Activated gamma-delta T cell treated with Interleukin-2 at 50 U/mL for 16 hours (primary cell): ENCODE measurements at places on chromosomes 5 and 9.
A peak's percentile ranks its signal among the peaks of the same experiment; 100 is the strongest.

GRCh38 chr5:32960340-32961058 is 249.4 kb downstream of the NPR3 start:
- DNase-seq: no peak

DNA sequence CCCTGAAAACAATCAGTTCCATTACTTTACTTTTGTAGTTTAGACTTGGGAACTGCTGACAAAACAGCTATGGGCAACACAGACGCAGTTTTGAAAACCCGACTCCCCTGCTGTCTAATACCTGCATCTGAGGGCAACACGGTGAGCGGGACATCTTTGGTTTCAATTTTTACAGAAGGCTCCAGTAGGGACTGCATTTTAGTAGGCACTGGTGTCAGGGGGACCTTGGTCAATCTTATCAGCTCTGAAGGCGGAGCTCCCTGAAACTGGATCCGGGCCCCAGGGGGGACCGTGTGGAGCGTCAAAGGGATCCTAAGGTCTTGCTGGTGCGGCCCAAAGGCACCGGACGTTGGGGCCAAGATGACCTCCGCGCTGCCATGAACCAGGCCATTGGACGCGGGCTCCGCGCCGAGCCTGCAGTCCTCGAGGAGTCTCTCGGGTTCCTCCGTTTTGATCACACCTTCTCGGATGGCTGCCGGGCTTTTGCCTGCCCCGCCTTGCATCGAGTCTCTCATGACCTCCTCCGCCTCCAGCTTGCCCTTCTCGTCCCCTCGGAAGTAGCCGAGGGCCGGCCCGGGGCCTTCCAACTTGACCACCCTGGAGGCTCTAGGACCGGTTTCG is 1.1 kb downstream of the SOX30 start:
- no peak for DNase-seq

- no peak for DNase-seq
Measured at GRCh38 chr5:80481019-80481893, 6.6 kb upstream of the FAM151B start.

GRCh38 chr9:134215699-134216448 is 51.5 kb upstream of the RNU6ATAC start:
- no peak for DNase-seq

- DNase-seq: no peak
Measured at GRCh38 chr9:136529516-136530460, 16.1 kb downstream of the NOTCH1 start.

- no peak for DNase-seq
Measured at GRCh38 chr5:58314356-58315210, 145.3 kb downstream of the PLK2 start.

- no peak for DNase-seq
Measured at GRCh38 chr9:133518706-133519449, 5.9 kb downstream of the MYMK start.

DNA sequence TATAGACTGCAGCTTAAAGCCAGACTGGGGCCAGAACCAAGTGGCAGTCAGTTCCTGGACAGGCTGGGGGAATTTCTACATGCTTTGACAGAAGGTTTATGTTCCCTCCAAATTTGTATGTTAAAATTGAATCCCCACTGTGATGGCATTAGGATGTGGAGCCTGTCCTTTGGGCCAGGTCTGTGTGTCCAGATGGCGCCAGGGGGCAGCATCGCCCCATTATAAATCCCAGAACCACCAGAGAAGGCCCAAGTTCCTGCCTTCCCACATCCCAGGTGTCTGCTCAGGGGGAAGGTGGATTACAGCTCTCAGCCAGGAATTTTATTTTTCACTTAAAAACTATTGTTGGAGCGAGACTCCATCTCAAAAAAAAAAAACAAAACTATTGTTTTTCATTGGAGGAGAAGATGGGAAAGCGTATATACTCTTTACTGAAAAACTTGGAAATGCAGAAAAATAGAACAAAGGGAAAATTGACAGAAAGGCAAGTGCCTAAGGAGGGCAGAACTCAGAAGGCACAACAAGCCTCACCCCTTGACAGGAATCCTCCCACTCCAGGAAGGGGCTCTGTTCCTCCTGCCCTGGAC is 5.0 kb downstream of the IL3 start:
- peak; percentile 41 for DNase-seq

- no peak for DNase-seq
Measured at GRCh38 chr9:123083680-123084079, 50.2 kb downstream of the GPR21 start.

DNA sequence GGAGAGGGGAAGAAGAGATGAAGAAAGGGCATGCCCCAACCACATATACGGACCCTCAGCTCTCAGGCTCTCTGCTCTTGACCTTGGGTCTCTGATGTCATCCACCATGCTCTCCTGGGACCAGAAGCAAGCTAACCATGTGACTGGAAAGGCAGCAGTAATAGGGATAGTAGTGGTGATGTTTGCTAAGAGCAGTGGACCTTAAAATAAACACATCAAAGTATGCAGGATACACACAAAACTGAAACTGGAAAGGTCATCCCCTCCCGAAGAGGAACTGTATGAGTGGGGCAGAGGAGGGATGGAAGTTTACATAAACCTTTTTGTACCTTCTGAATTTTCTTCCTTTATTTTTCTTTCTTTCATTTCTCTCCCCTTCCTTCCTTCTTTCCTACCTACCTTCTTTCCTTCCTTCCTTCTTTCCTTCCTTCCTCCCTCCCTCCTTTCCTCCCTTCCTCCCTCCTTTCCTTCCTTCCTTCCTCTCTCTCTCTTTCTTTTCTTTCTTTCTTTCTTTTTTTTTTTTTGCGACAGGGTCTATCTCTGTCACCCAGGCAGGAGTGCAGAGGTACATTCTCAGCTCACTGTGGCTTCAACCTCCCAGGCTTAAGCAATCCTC is 8.1 kb upstream of the PTPN3 start:
- DNase-seq: no peak

DNA sequence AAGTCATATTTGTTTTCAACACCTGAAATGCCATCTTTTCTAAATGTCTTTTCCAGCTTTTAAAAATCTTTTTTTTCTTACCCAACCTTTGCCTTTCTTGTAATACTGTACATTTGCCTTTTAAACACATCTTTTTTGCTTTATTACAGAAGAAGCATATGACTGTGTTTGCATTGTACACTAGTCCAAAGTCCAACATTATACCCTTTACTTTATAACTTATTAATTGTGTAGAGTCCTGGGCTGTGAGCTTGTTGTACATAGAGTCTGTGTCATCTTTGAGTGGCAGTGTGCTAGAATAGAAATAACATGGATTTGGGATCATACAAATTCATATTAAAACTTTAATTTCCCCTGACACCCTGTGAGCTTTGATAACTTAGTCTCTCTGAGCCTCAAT is 23.7 kb downstream of the CWC27 start:
- no peak for DNase-seq

- DNase-seq: no peak
Measured at GRCh38 chr9:91085517-91086291, 276.0 kb downstream of the AUH start.

GRCh38 chr5:33068786-33069185 is 357.7 kb downstream of the NPR3 start:
- DNase-seq: no peak

- peak; percentile 23 for DNase-seq
Measured at GRCh38 chr5:44809215-44809955, 638 bp downstream of the MRPS30 start.

- DNase-seq: no peak
Measured at GRCh38 chr5:7991125-7991821, 122.3 kb downstream of the MTRR start.

DNA sequence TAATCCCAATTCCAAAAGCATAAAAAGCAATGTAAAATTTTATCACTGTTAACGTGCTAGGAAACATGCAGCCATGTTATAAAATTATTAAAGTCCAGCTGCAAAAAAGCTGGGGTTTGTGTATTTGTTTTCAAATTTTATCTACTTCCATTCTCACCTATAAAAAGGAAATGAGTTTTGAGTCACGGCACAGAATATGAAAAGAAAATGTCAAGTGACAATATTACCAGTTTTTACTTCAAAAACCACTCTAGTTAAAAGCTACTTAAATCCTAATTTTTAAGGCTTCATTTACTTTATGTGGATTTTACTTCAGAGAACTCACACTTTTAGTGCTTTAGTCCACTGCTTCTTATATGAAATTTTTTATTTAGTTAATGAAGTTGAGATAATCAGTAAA is 72.7 kb upstream of the IFNE start:
- no peak for DNase-seq

GRCh38 chr5:139138809-139139208 is 59.4 kb downstream of the SIL1 start:
- DNase-seq: no peak

GRCh38 chr9:127862075-127863011 is 7.9 kb upstream of the ENG start:
- peak; percentile 76 for DNase-seq

GRCh38 chr9:134491856-134492255 is 149.7 kb upstream of the COL5A1 start:
- no peak for DNase-seq

- DNase-seq: no peak
Measured at GRCh38 chr9:109098171-109098959, 21.4 kb downstream of the TMEM245 start.

GRCh38 chr9:89740722-89741121 is 135.9 kb downstream of the GADD45G start:
- DNase-seq: no peak

- no peak for DNase-seq
Measured at GRCh38 chr9:35998333-35998732, 38.4 kb upstream of the RECK start.

DNA sequence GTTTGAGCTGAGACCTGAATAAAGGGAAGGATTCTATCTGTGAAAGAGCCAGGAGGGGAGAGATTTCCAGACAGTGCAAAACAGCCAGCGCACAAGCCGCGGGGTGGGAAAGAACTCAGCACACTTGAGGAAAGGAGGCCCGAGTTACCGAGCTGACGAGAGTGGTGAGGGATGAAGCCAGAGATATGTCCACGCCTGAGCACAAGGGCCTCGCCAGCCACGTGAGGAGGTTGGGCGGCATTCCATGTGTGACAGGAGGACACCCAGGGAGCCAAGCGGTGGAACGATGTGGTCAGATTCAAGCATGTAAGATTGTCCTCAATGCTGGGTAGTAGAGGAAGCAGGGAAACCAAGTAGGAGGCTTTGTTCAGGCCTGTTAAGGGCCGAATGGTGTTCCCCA is 17.0 kb upstream of the SFXN1 start:
- no peak for DNase-seq
